HAP-1 (cell line): ENCODE measurements at places on chromosomes 1 and 21.

GRCh38 chr1:41609166-41609883 is 124.8 kb upstream of the EDN2 start:
- no peak for DNase-seq

GRCh38 chr1:9111957-9112356 is 16.9 kb downstream of the GPR157 start:
- DNase-seq, result no peak

DNA sequence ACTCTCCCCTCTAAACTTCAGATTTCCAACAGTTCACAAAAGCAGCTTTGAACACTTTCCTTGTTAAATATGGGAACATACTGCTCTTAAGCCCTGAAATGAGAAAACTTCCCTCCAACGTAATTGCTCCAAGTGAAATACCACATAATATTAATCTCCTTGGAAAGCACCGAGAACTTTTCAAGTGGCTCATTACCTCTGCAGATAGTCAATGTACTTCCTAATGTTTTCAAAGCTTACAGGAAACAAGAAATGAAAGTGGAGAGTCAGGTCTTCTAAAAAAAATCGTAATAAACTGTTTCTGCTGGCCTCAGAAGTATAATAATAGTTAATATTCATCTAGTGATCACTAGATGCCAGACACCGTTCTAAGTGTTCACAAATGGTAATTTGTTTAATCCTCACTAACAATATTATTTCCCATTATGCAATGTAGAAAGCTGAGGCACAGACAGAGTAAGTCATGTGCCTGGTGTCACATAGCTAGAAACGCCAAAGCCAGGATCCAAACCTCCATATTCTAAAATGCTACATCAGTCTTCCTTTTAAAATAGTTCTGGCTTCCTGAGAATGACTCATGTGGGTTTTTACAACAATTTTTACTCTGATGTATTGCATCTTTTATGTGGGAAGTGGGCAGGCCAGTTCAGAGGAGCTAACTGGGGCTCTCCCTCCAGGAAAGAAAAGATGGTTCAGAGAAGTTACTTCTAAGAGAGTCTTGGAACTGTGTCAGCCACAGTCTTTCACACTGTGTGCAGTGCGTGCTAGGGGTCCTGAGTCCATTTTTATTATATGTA is 177.2 kb downstream of the PLPPR4 start:
- DNase-seq, result no peak

DNA sequence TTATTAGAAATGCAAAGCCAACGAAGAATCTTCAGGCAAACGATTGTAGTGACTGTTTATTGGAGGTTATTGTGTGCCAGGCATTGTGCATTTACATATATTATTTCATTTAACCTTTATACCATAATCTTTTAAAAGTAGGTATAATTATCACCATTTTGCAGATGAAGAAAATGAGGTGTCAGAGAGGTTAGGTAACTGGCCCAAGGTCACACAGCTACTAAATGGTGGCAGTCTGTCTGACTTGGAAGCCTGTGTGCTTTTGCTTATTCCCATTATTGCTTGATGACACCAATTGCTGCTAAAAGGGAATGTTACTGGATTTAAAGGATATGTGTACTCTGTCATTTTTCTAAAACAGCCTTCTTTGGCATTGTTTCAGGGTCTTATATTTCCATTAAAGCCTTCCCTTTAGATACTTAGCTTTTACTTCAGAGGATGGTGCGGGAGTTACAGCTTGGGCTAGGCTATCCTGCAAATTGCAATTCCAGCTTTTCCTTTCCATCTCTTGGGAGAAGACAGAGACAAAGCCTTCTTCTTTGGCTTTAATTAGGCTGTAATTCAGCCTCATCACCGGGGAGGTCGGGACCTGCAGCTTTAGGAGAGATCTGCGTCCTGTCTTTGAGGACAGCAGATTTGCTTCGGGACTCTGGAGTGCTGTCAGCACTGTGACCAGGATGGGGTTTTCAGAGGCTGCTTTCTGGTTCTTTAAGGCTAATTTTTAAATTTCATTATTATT is 37.4 kb upstream of the ERRFI1 start:
- no peak for DNase-seq
